ENCODE measurements at places on chromosomes 5 and 9.

- DNase-seq = no peak
Measured at GRCh38 chr5:138664276-138664943, 88.8 kb upstream of the CTNNA1 start.

GRCh38 chr5:160075073-160075472 is 44.2 kb downstream of the PWWP2A start:
- DNase-seq = no peak

GRCh38 chr5:146068206-146068605 is 37.2 kb downstream of the PLAC8L1 start:
- no peak for DNase-seq

DNA sequence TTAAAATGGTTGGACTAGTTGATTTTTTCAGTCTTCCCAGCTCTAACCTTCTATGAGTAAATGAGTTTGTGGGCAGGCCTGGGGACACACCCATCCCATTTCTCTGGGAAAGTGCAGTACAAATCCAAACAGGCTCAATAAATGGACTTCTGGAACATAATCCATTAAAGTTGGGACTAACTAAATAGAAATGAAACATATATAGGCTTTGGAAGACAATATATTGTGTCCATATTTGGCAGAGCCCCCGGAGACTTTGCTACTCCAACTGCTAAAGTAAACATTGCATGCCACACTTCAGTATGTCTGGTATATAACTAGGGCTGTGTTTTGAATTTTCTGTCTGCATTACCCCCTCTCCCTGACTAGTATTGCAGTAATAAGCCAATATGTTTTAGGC is 191.4 kb upstream of the DAB2 start:
- DNase-seq = no peak

GRCh38 chr9:33404788-33405362 is 2.5 kb upstream of the AQP7 start:
- no peak for DNase-seq

All from skeletal muscle cell (primary cell).